ENCODE measurements at places on chromosomes 12 and 14. TPM values are rescaled to one million over a fixed set of nuclear protein-coding genes. Genes with fewer than 3 reads are reported as not detected.

GRCh38 chr12:124655698-124656516 is 88.5 kb upstream of the NCOR2 start:
- DNase-seq, result peak; percentile 92

DNA sequence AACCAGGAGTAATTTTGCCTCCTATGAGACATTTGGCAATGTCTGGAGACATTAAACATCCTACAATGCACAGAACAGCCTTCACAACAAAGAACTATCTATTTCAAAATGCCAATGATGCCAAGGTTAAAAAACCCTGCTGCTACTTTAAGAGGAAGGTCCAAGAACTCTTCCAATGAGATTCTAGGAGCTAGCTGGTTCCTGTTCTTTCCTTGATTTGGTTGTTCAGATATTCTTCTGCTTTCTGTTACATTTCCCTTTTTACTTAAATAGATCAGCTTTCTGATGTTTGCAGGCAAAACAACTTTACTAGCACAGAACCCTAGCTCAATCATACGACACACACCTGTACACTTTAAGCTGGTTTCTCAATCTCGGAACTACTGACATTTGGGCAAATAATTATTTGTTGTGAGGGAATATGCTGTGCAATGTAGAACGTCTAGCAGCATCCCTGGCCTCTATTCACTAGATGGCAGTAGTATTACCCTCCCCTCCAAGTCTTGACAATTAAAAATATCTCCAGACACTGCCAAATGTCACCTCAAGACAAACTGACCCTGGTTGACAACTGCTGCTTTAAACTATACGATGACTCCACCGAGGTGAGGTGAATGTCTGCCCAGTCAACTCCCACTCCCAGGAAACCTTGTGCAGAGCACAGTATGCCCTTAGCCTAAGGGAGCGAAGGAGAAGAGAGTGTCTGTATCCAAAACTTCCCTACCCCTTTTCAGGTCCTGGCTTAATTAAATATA is 4.4 kb downstream of the BLTP3B start:
- no peak for DNase-seq

DNA sequence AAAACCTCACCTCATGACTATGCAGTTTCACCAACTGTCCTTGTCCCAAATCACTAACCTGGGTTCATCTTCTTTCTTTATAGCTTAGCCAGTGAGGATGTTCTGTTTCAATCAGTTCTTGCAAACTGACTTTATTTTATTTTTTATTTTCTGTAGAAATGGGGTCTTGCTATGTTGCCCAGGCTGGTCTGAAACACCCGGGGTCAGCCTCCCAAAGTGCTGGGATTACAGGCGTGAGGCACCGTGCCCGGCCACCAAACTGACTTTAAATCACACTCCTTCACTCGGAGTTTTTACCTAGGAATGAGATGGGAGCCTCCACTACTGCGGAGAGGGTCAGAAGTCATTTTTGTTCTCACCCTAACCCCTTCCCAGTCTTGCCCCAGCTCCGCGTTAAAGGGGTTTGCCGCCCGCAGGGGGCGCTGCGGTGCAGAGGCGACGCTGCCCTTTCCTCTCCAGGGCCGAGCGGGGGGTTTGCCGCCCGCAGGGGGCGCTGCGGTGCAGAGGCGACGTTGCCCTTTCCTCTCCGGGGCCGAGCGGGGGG is 7.0 kb upstream of the B4GALNT3 start:
- no peak for DNase-seq

DNA sequence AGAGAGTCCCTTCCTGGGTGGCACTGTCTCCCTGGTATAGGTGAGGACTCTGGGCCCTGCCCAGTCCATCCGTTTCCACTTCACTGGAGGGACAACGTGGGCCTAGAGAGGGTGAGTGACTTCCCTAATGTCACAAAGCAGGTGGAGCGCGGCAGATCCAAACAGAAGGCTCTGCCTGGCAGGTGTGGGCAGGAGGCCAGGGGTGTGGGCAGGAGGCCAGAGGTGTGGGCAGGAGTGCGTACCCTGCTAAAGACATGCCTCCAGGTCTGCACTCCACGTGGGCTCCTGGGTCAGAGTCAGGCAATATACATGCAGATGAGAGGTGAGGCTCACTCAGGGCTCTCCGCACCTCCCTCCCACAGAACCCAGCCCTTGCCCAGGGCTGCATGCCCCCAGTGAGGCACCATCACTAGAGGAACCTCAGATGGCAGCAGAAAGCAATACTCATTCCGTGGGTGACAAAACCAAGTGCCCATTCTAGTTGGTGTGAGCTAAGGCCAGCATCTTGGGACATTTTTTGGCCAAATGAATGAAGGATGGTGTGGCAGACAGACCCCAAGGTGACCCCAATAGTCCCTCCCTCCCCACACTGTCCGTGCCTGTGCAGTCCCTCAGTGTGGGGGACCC is 271.6 kb upstream of the RTL1 start:
- peak; percentile 69 for DNase-seq

GRCh38 chr12:96350982-96351381 is 49.3 kb downstream of the CDK17 start:
- DNase-seq, result no peak

Gene KRT74
- total RNA-seq, result not detected

Measured in mesenteric fat pad (tissue), 1 donor.